ENCODE measurements at places on chromosomes 7 and 10.

GRCh38 chr10:132269266-132270230, 38.2 kb downstream of the STK32C start:
- no peak for DNase-seq

DNA sequence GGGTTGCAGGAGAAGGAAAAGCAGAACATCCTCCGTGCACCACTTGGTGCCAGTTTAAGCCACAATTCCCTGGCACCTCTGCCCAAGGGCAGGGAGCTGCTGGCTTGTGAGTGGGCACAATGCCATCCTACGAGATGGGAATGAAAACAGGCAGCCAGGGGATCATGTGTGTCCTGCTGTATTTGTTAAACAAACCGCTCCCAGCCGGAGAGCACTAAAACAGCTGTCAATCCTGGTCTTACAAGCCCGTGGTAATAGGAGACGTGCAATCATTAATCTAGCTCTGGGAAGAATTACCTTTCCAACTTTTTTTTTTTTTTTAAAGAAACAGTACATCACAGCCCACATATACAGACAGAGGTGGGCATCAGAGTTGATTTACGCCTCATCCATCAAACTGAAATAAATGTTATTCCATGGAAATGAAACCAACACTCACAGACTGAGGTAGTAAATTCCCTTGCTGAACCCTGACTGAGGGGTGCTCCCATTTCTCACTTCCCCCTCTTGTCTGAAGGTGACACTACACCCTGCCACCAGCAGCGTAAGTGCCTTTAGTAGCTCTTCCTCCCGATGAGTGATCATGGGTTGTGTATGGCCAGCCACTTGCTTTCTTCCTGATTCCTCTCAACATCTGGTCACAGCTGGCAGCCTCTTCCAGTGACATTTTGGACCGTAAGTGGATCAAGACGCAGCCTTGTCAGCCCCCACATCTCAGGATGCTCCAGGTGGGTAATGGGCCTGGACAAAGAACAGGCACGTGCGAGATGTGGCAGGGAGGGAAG, 143.8 kb downstream of the TEX36 start:
- DNase-seq: no peak

- DNase-seq: no peak
These were observed 18.9 kb downstream of the BHLHA15 start for GRCh38 chr7:98229991-98230745.

DNA sequence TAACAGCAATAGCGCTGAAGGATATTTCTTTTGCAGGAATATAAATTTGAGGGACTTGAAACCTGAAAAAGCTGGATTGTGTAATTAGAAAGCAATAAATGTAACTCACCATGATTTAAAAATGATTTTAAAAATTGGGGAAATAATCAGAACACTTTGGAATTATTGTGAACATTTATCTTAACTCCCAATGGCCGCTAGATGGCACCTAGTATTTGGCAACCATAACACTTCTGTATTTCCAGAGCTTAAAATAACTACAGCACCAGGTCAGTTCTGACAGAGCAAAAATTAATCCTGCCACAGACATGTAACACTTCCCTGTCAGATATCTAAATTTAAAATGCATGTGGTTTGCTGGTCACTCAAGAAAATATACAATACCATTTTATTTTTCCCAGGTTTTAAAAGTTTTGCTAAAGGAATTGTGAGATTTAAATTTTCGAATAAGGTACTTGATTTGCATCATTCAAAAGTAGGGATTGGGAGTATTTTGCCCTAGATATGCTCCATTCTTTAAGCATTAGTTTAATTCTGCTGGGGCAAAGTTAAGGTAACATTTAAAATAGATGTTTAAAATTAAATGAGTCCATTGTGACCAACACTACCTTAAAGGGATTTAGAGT, 144.5 kb downstream of the PPP1R3A start:
- no peak for DNase-seq

GRCh38 chr10:88147000-88147798, 283.8 kb downstream of the PTEN start:
- DNase-seq: no peak

DNA sequence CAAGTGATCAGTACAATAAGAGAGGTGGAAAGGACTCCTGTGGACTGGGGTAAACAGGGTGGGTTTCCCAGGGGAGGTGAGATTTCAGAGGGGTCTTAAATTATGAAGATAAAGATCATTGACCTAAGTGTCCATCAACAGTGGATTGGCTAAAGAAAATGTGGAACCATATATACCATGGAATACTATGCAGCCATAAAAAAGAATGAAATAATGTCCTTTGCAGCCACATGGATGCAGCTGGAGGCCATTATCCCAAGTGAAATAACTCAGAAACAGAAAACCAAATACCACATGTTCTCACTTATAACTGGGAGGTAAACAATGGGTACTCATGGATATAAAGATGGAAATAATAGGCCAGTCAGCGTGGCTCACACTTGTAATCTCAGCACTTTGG, 28.9 kb upstream of the CUX1 start:
- DNase-seq: no peak

DNA sequence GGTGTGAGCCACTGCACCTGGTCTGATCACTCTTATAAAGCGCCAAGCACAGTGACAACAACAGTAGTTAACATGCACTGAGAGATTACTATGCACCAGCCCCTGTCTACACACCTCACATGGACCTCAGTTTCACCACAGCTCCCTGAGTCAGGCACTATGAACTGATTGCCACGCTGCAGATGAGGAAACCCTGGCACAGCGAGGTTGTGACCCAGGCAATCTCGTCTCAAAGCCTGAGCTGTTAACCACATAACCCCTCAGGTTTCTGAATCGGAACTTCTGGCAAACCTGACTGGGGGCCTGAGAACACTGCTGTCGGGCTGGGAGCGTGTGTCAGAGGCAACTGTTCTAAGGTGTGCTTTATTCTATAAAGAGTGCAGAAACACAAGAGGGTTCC, 150.8 kb downstream of the RNF216 start:
- DNase-seq: no peak

DNA sequence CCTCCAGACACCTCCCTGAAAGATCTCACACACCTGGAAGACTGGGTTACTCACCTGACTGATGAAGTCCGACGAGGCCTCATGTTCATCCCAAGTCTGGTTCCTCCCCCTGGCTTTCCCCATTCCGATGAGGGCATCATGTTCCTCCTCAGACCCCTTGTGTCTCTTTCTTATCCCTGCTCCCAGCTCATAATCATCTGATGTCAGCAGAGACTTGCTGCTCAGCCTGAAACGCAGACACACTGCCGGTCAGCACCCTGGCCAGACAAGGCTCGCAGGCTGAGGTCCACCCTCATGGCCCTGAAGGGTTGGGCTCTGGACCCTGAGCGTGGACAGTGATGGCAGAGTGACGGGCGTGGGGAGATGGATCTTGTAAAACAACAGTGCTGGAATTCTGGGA, 64.3 kb downstream of the TNRC18 start:
- DNase-seq: no peak

DNA sequence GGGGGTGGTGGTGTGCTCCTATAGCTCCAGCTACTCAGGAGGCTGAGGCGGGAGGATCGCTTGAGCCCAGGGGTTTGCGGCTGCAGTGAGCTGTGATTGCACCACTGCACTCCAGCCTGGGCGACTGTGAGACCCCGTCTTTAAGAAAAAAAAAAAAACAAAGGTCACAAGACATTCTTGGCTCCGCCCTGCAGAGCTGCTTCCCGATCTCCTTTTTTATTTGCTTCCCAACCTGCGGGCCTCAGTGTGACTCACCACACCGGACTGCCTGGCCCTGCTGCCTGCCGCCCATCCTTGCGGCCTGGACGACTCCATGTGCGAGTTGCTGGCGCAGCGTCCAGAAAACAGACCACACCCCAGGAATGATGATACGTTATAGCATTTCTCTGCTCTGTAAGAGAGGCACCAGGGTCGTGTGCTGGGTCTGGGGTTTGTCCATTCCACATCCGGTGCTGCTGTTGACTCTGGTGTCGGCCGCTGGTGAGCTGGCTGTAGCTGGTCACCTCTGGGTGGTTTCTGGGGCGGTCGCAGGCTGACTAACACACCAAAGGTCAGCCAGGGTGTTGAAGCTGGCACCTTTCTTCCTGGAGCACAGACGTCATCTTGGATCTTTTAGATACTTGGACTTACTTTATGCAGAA, 123.6 kb downstream of the TCF7L2 start:
- DNase-seq: no peak

DNA sequence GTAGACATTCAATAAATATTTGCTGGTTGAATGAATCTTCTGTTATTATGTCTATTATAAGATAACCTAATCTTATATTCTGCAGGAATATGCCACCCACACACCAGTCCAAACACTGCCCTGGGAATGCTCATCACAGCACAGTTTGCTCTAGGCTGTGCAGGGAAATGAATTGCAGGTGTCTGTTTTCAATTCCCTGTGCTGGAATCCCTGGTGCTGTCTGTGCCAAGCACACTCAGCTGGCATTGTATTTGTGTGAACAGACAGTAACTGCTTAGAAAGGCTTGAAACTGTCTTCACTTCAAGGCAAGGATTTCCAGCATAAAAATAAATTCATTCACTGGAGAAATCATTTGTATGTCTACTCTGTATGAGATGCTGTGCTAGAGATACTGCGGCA, 20.2 kb downstream of the ATOH7 start:
- no peak for DNase-seq

GRCh38 chr7:65946904-65947303, 35.1 kb downstream of the GUSB start:
- no peak for DNase-seq

DNA sequence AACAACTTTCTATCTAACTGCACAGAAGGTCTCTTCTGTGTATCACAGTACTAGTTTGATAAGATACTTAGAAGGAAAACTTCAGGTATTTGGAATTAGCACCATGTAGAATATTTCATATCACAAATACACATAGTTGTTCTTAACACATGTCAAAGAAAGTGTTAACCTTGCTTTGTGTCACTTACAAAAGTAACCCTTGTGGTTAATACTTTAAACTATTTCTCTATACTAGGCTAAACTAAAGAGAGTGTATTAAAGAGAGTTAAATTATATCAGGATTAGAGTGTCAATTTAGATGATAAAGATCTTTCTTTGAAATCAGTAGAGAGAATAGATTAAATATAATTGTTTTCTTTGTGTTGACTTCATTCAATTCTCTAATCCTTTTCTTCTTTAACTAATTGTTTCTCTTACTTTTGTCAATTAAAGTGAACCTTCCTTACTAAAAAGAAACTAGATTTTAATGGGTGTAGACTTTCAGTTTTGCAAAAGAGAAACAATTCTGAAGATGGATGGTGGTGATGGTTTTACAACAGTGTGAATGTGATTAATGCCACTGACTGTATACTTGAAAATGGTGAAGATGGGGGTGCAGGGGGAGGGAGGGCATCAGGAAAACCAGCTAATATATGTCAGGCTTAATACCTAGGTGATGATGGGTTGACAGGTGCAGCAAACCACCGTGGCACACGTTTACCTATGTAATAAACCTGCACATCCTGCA, 67.8 kb downstream of the CHN2 start:
- no peak for DNase-seq

DNA sequence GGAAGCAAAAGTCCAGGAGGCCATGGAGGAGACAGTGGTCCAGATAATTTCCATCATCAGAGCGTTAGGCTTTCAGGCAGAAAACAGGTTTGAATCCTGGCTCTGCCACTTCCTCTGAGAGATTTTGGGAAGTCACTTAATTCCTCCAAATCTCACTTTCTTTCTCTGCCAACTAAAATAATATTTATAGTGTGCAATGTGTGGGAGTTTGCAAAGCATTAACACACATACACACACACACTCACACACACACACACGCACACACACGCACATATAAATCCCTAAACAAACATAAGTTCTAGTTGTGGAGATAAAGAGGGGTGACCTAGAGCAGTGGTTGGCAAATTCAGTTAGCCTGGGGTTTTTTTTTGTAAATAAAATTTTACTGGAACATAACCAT, 84.8 kb downstream of the TRIL start:
- DNase-seq: no peak

DNA sequence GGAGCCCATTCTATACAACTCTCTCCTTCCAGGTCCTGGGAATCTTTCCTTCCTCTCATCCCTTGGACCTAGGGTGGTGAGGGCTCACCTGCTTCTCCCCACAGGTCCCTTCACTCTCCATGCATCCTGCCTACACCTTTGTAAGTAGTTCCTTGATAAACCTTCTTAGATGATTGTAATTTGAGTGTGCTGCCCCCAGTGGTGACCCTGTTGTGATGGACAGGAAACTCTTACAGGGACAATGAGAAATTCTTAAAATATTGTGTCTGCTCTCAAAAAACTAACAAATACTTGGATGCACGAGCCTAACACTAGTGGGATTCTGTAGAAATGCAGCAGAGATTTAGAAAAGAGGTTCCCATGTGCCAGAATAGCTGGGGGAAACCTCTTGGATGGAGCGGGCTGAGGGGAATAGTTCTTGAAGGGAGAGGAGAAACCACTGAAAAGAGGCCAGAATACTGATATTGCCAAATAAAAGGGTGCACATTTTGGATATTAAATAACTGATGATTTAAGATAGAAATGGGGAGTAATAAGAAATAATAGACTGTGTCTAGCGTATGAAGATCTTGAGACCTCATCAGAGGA, 6.7 kb upstream of the PAXIP1 start:
- DNase-seq: no peak

DNA sequence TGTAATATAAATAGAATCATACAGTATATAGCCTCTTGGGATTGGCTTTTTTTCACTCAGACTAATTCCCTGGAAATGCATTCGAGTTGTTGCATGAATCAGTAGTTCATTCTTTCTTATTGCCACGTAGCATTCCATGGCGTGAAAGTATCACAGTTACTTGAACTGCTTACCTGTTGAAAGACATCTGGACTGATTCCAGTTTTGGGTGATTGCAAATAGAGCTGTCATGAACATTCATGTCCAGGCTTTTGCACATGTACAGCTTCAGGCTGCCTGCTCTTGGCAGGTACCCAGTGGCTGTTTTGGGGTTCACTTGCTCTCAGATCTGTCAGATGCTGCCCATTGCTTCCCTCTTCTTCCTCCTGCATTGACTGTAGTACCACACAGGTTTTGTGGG, 54.9 kb downstream of the LRGUK start:
- no peak for DNase-seq

DNA sequence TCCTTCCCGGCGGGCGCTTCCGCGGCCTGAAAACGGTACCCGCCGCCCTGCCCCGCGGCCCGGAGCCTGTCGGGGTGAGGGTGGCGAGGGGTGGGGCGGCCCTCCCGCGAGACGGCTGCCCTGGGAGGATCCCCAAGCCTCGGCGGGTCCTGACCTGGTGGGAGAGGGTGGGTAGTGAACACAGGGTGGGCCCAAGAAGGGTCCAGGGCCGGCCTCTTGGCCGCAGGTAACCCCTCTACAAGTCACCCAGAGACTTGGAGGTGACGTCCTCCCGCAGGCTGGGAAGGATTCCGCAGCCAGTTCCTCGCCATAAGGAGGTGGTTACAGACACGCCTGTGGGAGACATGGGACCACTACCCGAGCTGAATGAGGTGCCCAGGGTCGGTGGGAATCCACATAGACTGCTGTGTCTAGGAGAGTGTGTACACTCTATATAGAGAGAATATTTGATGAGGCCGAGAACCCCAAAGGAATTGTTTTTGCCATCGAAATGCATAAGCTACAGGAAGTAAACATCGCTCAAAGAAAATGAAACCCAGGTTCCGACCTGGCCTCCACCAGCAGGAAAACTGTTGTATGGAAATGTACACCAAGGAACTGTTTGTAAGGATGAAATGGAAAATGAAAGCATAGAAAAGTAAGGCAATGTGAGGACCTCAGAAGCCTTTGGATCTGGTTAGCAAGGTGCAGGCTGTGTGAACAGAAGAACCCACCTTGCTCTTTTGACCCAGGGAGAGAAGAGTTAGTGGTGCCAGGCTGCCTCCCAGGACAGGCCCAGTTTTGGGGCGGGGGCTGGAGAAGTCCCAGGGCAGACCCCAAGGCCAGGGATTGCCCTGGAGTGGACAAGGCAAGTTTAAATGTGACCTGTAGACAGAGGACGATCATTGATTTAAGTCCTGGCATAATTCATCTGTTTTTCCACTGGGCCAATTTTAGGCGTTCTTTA, 659 bp downstream of the OPTN start:
- DNase-seq: no peak

All from activated T-helper 1 cell treated with anti-CD3 and anti-CD28 coated beads, Interleukin-2, amount 50 U/mL, for 16 hours (primary cell).